ENCODE measurements at places on chromosomes 2 and 18.

DNA sequence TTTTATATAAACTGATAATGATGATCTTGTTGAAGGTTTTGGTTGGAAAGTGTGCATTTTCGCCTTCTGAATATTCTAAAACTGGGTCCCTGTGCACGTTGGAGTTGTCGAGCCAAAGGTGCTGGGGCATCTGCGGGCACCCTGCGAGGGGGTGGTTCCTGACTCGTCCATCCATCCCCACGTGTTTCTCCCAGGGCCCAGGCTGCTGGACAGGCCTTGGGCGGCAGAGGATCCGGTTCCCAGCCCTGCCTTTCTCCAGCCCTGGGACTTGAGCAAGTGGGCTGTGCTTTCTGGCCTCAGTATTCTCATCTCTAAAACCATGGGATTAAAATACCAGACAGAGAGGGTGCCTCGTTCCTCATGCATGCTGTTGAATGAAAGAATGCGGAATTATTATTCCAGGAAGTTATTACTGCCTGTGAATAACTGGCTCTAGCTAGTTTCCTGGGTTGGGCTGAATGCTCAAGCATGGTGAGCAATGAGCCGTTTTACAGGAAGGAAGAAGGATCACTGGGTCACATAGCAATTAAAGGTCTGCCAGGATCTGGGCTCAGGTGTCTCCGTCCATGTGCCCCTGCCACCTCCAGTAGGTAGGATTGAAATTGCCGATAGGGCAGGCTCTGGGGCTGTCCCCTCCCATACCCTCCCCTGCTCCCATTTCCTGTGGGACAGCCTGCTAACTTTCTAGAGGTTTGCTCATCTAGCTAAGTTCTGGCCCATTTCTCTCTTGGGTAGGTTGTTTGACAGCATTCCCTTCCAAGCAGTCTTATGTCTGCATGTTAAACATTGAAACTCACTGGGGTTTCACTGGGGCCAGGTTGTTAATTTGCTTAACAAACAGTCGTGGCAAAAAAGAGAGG is 77.2 kb upstream of the HS6ST1 start:
- DNase-seq: no peak
- H3K36me3 ChIP-seq: no peaks in the 10 kb centered on the region
- no peak overlapping the region for H3K4me3 ChIP-seq
- H3K27me3 ChIP-seq: no peaks in the 10 kb centered on the region
- no peaks in the 10 kb centered on the region for H3K4me1 ChIP-seq

DNA sequence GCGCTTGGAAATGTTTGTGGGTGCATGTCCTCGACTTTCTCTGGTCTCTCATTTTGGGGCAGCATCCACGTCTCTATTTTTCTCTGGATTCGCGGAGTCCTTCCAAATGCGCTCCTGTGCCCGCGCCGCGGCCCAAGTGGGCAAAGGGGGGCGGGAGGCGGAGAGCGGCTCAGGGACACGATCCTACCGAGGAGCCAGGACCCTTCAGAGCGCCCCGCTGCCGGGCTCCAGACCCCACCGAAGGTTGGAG is 990 bp downstream of the EPAS1 start:
- H3K36me3 ChIP-seq: no peaks in the 10 kb centered on the region
- peak overlapping the region; percentile 96 for H3K27ac ChIP-seq
- peaks cover 7% of the 10 kb centered on the region for H3K4me1 ChIP-seq
- H3K27me3 ChIP-seq: no peaks in the 10 kb centered on the region

DNA sequence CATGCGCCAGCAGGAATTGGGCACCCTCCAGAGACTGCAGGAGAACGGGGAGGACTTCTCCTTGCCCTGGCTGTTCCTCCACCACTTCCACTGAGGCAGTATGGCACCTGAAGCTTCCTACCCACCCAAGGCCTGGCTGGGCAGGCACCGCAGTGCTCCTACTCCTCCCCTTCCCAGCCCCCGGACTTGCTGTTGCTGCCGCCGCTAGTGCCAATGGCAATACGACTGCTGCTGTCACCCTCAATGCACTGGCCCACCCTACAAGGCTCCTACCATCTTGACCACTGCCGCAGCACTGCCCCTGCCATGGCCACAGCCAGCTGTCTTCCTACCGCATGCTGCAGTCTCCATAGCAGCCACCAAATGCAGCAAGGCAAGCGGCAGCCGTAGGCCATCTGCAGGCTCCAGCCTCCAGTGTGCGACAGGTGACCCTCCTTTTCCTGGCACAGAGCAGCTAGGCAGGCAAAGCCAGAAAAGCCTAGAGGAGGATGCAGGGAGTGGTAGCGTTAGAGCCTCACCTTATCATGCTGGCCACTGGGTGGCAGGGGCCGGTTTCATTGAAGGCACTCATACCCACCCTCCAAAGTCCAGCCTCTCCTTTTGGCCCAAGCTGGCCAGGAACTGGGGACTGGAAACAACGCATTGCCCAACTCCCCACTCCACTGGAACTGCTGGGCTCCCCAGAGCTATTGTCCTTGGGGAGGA is 47.4 kb upstream of the ANKRD62 start:
- H3K36me3 ChIP-seq: no peaks in the 10 kb centered on the region
- DNase-seq: no peak
- H3K4me1 ChIP-seq: no peaks in the 10 kb centered on the region
- H3K27me3 ChIP-seq: no peaks in the 10 kb centered on the region
- no peak overlapping the region for H3K4me3 ChIP-seq
- no peak overlapping the region for H3K27ac ChIP-seq

GRCh38 chr2:232901736-232902578 is 31.9 kb downstream of the SNORC start:
- H3K27me3 ChIP-seq: no peaks in the 10 kb centered on the region
- H3K36me3 ChIP-seq: no peaks in the 10 kb centered on the region
- H3K4me3 ChIP-seq: no peak overlapping the region

GRCh38 chr2:195711478-195711877 is 54.5 kb downstream of the SLC39A10 start:
- no peaks in the 10 kb centered on the region for H3K4me1 ChIP-seq
- H3K4me3 ChIP-seq: no peak overlapping the region
- no peak for DNase-seq
- no peak overlapping the region for H3K27ac ChIP-seq
- H3K36me3 ChIP-seq: no peaks in the 10 kb centered on the region

- no peaks in the 10 kb centered on the region for H3K4me1 ChIP-seq
- peaks cover 5% of the 10 kb centered on the region for H3K27me3 ChIP-seq
Measured at GRCh38 chr2:176103194-176103593, 3.6 kb downstream of the HOXD12 start.

DNA sequence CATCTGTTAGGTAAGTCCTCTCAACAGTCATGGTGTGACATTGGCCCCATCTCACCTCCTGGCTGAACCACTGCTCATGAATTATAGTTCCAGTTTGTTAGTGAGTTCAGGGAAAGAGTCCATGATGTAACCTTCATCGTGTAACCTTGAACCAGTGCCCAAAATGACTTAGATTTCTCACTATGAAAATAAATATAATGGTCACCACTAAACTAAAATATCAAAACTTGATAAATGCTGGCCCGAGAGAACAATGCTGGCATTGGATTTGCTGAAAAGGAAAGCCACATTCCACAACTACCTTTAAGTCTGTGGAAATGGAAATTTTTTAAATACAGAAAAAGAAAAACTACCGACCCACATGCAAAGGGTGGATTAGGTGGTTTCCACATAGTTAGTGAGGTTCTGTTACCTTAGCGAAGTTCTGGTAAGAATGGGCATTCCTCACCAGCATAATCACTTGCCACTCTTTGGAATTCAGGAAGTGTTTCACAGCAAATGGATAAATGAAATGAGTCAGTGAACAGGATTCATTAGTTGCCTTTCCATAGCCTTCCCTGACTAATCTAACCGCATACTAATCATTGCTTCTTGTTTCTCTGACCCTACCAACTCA is 133.9 kb upstream of the CTAGE1 start:
- no peak overlapping the region for H3K4me3 ChIP-seq
- no peak overlapping the region for H3K27ac ChIP-seq
- H3K4me1 ChIP-seq: peaks cover 4% of the 10 kb centered on the region

DNA sequence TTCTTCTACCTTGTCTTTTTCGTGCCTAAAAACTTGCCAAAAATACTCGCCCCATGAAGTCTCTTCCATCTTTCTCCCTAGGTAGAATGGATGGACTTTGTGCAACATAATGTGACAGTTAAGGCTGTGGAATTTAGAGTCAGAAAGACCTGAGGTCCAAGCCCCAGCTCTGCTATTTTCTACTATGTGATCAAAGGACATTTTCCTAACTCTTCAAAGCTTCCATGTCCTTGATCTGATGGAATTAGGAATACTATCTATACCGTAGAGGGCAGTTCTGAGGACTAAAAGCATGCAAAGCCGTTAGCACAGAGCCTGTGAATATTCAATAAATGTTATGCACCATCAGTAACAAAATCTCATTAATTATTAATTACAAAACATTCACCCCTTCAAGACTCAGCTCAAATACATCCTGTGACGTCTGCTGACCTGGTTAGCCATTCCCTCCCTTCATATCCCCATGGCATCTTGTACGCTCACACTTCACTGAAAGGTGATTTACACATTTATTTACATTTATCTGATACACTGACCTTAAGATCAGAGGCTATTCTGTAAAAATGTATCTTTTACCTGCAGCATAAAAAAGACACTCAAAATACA is 15.1 kb downstream of the IWS1 start:
- H3K27me3 ChIP-seq: no peaks in the 10 kb centered on the region
- no peak for DNase-seq
- no peak overlapping the region for H3K4me3 ChIP-seq
- H3K36me3 ChIP-seq: peaks cover 2% of the 10 kb centered on the region

DNA sequence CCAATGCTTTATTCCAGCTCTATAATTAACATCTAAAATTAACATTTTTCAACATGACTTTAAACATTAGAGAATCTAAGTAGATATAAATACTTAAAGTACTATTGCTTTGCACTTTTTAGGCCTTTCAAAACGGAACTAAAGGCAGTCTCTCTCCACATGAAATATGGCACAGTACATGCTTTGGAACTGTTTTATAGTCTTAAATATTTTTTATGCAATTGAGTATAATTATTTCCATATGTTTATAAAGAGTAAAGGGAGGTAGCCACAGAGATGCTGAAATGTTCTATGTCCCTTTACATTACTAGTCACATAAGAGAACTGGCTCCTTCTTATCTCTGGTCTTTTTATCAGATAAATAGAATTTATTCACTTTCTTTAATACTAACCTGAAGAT is 674.0 kb downstream of the PLCL1 start:
- DNase-seq: no peak
- no peak overlapping the region for H3K27ac ChIP-seq
- no peaks in the 10 kb centered on the region for H3K27me3 ChIP-seq
- no peaks in the 10 kb centered on the region for H3K4me1 ChIP-seq
- no peak overlapping the region for H3K4me3 ChIP-seq

DNA sequence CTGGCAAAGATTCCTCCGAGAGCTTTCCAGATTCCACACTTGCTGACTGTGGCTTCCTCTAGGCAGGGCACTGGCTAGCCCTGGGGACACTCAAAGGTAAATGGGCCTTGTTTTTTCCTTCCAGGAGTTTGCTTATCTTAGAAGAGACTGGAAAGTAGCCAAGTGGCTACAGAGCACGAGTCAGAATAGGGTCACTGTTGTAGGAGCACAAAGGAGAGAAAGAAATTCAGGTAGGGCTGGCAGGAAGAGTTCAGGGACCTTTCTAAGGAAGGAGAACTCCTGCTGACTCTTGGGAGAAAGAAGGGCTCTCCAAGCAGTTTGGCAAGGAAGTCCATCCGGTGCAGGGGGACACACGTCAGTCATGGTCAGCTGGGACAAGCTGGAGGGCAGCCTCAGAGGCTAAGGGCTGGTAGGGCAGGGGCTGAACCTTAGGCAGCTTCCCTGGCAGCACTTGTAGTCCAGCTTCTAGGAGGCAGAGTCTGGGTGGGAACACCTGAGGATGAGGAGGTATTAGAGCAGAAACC is 39.5 kb downstream of the NIFK start:
- H3K36me3 ChIP-seq: no peaks in the 10 kb centered on the region
- peaks cover 5% of the 10 kb centered on the region for H3K4me1 ChIP-seq
- H3K4me3 ChIP-seq: no peak overlapping the region
- H3K27me3 ChIP-seq: no peaks in the 10 kb centered on the region

- H3K4me3 ChIP-seq: no peak overlapping the region
- H3K27ac ChIP-seq: no peak overlapping the region
- no peaks in the 10 kb centered on the region for H3K36me3 ChIP-seq
- H3K4me1 ChIP-seq: peaks cover 25% of the 10 kb centered on the region
Measured at GRCh38 chr2:227503433-227504406, 31.8 kb downstream of the AGFG1 start.

GRCh38 chr2:18516112-18516511 is 44.3 kb downstream of the RDH14 start:
- no peak for DNase-seq
- no peaks in the 10 kb centered on the region for H3K27me3 ChIP-seq
- no peak overlapping the region for H3K27ac ChIP-seq
- H3K4me3 ChIP-seq: no peak overlapping the region
- no peaks in the 10 kb centered on the region for H3K4me1 ChIP-seq
